Stimulated activated CD8-positive, alpha-beta memory T cell treated with anti-CD3 and anti-CD28 coated beads, Interleukin-7, amount 100 ng/mL, for 24 hours (primary cell): ENCODE measurements at places on chromosomes 16 and 17.

GRCh38 chr16:2223942-2224486 lies 623 bp downstream of the E4F1 start:
- no peak for DNase-seq

GRCh38 chr17:79033741-79034501 lies 10.0 kb downstream of the C1QTNF1 start:
- DNase-seq: no peak

GRCh38 chr16:50419116-50419515 lies 50.3 kb upstream of the BRD7 start:
- no peak for DNase-seq

GRCh38 chr16:3035289-3035971 lies 1.3 kb downstream of the BICDL2 start:
- no peak for DNase-seq

DNA sequence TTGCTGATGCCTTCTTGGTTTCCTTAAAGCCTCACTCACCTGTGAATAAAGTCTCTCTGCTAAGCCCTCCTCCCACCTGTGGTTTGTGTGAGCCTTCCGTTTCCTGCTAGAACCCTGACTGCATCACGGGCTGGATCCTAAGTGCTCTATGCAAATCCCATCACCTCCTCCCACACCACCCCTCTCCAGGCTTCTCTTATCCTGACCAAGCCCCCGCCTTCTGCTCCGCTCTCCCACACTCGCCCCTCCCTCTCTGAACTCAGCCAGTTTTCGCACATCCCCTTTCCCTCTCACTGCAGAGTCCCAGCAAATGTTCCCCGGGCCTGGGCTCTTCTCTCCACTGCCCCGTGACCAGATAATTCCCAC lies 51.8 kb downstream of the PIMREG start:
- no peak for DNase-seq

GRCh38 chr16:23375643-23376042 lies 73.5 kb downstream of the SCNN1B start:
- no peak for DNase-seq

DNA sequence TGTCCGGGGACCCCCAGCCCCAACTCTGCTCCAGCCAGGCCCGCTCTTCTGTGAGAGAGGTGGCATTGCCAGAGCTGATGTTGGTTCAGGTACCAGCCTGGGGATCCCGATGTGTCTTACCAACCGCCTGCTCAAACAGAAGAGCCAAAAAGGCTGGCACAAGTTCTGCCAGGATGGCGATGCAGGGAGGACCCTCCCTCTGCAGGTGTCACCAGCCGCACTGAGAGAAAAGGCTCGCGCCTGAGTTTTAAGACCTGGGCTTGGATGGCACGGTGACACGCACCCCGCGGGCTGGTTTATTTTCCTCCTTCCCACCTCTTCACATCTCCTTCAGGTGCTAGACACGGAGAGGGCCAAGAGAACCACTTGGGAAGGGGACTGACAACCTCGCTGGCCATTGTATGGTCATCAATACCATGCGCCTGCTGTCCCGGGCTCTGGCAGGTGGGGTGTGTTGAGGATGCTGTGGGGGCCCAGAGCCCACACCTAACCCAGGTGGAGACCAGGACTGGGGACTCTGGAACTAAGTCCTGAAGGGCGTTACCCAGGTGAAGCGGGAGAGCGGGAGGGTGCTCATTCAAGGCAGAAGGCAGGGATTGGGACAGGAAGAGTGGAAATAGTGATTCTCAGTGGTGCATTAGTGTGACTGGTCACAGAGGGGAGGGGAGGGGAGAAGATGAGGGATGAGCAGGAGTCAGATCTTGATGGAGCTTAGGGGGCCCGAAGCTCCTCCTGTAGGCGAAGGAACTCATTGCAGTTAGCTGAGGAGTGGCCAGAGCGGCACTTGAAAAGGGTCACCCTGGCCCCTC lies 16.3 kb downstream of the FOXJ1 start:
- DNase-seq: no peak

- DNase-seq: no peak
Measured at GRCh38 chr17:70493277-70493874, 324.0 kb downstream of the KCNJ2 start.

GRCh38 chr17:48483004-48483403 lies 47.8 kb downstream of the HOXB1 start:
- no peak for DNase-seq

GRCh38 chr16:50591800-50592771 lies 43.9 kb downstream of the NKD1 start:
- no peak for DNase-seq
